CD4-positive, alpha-beta T cell treated with Interleukin-15 for 1 hour (primary cell): ENCODE measurements at places on chromosomes 16 and 17.

GRCh38 chr17:560432-560873 is 154.2 kb downstream of the VPS53 start:
- no peak for DNase-seq

- no peak for DNase-seq
Observed at GRCh38 chr17:35780950-35781349, 14.5 kb downstream of the MMP28 start.

DNA sequence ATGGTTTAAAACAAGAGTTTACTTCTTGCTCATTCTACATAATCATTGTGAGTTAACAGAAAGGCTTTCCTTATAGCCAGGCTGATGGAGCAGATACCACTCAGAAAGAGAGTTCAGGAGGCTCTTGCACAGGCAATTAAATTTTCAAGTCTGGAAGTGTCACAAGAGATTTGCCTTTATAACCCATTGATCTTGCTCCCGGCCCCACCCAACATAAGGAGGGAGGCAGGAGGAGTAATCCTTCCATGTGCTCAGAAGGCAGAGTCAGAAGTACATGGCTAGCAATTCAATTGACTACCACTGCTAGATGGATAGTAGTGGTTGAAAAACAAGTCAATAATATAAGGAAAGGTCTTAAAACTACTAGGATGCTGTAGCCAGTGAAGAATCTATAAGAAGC is 346.3 kb upstream of the CDH11 start:
- DNase-seq: no peak

DNA sequence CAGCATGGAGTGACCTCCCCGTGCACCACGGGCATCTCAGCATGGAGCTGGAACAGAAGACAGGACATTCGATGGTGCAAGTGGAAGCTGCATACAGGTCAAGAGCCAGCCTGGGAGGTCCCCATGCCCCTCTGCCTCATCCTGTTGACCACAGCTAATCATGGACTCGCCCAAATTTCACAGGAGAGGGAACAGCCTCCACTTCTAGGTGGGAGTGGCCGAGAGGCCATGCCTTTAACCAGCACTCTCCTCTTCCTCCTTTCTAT is 3.8 kb upstream of the SLC47A2 start:
- DNase-seq: no peak

GRCh38 chr17:49915670-49916069 is 53.3 kb upstream of the DLX4 start:
- no peak for DNase-seq

- no peak for DNase-seq
Observed at GRCh38 chr16:86307514-86307903, 202.8 kb upstream of the FOXF1 start.

DNA sequence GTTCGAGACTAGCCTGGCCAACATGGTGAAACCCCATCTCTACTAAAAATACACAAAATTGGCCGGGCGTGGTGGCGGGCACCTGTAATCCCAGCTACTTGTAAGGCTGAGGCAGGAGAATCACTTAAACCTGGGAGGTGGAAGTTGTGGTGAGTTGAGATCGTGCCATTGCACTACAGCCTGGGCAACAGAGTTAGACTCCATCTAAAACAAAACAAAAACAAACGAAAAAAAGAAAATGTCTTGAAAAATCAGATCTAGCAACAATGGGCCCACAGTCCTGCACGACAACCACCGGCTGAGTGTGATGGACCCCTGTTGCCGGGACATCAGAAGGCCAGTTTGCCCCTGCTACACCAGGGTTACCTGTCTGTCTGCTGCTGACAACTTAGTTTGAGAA is 3.9 kb upstream of the RMI2 start:
- DNase-seq: no peak

DNA sequence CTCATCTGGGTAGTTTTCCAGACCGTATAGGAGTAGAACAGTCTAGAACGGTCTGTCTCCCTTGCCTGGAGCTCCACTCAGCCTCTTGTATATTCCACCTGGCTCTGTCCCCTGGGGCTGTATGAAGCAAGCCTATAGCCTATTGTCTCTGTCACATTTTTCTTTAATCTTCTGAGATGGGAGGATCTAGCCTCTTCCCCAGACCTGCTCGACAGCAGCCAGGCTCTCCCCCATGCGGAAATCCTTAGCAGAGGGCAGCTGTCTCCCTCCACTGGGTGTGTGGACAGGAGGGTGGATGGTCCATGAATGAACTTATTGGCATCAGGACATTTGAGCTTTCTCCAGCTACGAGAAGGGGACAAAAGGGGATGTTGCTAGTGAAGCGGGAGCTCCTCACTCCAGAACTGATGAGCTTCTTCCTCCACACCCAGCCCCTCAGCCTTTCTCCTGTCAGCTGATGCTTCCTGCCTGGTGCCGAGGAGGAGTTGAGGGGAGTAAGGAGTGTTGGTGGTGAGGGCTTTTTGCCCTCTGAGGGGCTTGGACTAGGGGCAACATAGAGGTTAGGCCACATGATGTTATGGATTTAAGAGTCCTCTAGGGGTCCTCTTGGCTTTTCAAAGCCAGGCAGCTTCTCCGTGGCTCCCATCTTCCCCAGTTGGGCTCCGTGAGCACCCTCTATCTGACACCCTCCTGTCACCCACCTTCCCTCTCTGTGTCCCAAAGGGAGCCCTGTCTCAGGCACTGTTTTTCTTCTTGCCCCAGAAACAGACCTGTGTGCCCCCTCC is 28.0 kb downstream of the ARHGAP23 start:
- DNase-seq: no peak

- DNase-seq: no peak
Observed at GRCh38 chr16:86363057-86363490, 147.3 kb upstream of the FOXF1 start.

DNA sequence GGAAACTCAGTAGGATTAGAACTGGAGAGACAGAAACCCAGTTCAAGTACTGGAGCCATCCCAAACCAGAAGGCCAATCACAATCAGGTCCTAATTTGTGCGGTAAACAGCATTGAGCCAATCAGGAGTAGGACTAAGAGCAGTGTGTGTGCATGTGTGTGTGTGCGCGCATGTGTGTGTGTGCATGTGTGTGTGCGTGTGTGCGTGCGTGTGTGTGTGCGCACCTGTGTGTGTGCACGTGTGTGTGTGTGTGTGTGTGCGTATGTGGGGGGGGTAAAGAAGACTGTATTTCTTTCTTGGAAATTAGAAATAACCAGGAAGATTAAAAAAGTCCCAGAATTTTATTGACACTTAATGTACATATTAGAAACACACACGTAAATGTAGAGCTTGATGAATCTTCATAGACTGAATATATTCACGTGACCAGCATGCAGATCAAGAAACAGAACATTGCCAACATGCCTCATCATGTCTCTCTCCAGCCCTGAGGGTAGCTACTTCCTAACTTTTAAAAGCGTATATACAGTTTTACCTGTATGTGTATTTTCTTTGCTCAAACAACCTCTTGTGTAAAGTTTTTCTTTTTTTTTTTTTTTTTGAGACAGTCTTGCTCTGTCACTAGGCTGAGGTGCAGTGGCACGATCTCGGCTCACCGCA is 919 bp upstream of the DHRS7C start:
- DNase-seq: no peak

GRCh38 chr17:50353600-50354195 is 7.8 kb downstream of the XYLT2 start:
- DNase-seq: no peak

- DNase-seq: no peak
Observed at GRCh38 chr17:32104158-32104557, 38.1 kb upstream of the RHOT1 start.

GRCh38 chr16:26111900-26112299 is 420.1 kb downstream of the HS3ST4 start:
- DNase-seq: no peak

GRCh38 chr16:17160920-17161431 is 309.8 kb downstream of the XYLT1 start:
- DNase-seq: no peak

DNA sequence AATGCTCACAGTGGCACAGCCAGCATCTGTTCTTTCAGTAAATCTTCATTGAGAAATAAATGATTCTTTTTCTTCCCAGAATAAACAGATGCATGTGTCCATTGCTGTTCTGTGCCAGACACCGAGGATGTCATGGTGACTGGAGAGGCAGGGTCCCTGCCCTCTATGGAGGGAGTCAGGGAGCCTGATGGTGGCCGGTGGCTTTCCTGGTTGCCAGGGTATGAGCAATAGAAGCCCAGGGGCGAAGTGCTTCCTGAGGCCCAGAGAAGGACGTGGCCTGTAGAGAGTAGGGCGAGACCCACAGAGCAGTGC is 29.9 kb upstream of the NUDT16L1 start:
- no peak for DNase-seq

GRCh38 chr16:19356024-19356952 is 61.4 kb upstream of the TMC5 start:
- no peak for DNase-seq

- DNase-seq: no peak
Observed at GRCh38 chr17:73748508-73748907, 104.3 kb upstream of the SDK2 start.

DNA sequence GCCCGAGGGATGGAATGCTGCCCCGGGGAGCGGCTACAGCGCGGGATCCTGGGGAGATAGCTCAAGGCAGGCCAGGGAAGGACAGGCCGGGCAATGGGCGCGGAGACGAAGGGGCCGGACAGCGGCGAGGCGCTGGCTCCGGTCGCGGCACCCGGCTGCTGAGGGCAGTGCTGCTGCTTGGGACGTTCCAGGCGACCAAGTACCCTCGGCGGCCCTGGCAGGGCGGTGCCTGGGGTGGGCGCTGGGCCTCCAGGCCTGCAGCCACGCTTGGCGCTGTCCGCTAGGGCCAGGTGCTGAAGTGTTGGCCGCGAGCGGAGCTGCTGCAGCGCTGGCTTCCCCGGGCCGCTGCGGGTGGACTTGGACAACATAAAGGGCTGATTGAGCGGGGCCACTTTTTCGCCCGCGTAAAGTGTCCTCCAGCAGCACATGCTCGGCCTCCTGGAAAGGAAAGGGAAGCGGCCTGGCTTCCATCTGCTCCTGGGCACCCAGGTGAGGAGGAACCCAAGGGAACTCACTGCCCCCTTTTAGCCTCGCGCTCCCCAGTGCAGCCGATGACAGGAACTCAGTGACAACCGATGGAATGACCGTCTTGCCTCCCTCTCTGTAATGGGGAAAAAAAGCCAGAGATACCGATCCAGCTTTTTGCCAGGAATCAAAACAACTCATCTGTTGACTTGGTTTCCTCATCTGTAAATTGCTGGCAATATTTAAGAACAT is 23.7 kb downstream of the CLEC3A start:
- no peak for DNase-seq

DNA sequence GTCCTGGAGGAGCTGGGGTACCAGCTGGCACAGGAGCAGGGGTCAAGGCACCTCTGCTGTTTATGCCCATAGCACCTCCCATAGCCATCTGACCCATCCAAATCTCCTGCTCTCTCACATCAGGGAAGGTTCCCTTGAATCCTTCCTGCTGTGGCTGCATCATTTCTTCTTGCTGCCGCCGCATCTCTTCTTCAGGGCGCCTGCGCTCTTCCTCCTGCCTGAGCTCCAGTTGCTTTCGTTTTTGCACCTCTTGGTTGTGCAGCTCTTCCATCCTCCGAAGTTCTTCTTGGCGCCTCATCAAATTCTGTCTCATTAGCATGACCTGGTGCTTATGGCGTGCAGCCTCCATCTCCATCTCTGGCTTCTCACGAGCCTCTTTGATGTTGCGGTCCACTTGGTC is 2.0 kb upstream of the NOB1 start:
- DNase-seq: no peak

- peak; percentile 33 for DNase-seq
Observed at GRCh38 chr17:45430738-45431530, 1.7 kb downstream of the ARHGAP27 start.

GRCh38 chr16:83002351-83003334 is 375.9 kb downstream of the CDH13 start:
- DNase-seq: no peak

DNA sequence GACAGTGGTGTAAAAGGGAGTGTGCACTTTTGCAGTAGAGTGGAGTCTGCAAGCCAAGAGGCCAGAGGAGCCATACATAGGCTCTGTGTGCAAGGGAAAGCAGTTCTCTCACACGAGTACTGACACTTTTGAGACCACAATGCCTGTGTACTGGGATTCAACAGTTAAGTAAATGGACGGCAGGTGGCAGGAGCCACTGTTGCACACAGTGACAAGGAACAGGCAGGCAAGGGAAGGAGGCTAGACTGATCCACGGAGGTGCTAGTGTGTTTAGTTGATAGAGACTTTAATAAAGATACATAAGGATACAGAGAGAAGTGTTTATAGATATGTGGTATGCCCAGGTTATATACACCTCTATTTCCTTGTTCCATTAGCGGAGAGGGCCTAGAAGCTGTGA is 67.0 kb downstream of the MPRIP start:
- no peak for DNase-seq

- no peak for DNase-seq
Observed at GRCh38 chr16:50276801-50277555, 10.6 kb downstream of the ADCY7 start.

DNA sequence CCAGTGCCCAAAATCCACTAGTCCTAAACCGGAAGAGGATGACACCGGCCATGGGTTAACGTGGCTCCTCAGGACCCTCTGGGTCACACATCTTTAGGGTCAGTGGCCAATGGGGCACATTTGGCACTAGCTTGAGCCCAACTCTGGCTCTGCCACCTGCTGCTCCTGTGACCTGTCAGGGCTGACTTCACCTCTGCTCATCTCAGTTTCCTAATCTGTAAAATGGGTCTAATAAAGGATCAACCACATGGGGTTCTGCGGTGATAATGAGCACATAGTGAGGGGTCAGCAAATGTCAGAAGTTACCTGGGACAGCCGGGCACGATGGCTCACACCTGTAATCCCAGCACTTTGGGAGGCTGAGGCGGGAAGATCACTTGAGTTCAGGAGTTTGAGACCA is 18.4 kb downstream of the QPRT start:
- no peak for DNase-seq

GRCh38 chr16:27029525-27029924 is 37.2 kb upstream of the C16orf82 start:
- DNase-seq: no peak

DNA sequence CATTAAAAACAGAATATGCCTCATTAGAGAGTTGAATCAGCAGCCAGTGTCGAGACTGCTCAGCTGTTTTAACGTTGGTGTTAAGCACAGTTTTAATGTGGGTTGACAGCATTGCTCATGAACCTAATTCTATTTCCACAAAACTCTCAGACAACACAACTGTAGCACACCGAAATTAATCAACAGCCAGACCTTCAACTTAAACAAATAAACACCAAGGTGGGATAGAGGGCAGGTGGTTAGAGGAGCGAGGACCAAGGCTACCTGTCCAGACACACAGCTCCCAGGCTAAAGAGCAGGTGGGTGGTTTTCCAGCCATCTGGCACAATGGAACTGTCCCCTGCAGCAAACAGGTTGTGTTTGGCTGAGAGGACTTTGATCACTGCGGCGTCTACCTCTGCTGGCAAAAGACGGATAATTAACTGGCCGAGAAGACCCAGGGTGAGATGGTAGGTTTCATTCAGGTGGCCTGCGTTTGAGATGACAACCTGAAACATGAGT is 69.6 kb upstream of the ATP2A3 start:
- no peak for DNase-seq

GRCh38 chr17:7569571-7569970 is 7.9 kb downstream of the SENP3 start:
- DNase-seq: no peak

DNA sequence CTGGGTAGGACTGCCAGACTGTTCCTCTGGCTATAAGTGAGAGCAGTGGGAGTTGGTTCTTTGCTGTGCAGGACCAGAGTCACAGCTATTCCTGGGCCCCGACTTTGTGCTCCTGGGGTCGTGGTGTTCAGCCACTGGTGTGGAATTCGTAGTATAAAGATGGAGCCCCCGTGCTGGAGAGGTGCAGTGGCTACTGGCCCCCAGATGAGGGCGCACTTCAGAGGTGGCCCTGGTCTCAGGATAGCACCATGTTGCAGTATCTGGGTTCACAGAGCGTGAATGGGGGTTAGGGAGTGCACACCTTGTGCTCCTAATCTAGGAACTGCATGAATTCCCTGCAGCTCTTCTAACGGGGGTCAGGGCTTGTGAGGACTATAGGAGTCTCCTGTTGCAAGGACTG is 21.1 kb downstream of the TANC2 start:
- no peak for DNase-seq
